Neuronal stem cell (in vitro differentiated cells): ENCODE measurements at places on chromosomes 3 and 15.
A peak's percentile ranks its signal among the peaks of the same experiment; 100 is the strongest.

GRCh38 chr3:139561959-139562676, 22.6 kb upstream of the RBP1 start:
- no peak overlapping the region for H3K27ac ChIP-seq
- H3K27me3 ChIP-seq = no peaks in the 10 kb centered on the region
- H3K36me3 ChIP-seq = no peaks in the 10 kb centered on the region
- H3K4me1 ChIP-seq = peaks cover 23% of the 10 kb centered on the region
- no peak for DNase-seq
- no peak overlapping the region for H3K4me3 ChIP-seq

GRCh38 chr3:71125738-71126137, 457.8 kb downstream of the FOXP1 start:
- peaks cover 8% of the 10 kb centered on the region for H3K4me1 ChIP-seq
- DNase-seq = no peak
- no peaks in the 10 kb centered on the region for H3K36me3 ChIP-seq

- H3K4me1 ChIP-seq = no peaks in the 10 kb centered on the region
- no peak for DNase-seq
- no peaks in the 10 kb centered on the region for H3K36me3 ChIP-seq
- no peak overlapping the region for H3K4me3 ChIP-seq
Observed at GRCh38 chr15:32667321-32667720, 25.8 kb downstream of the SCG5 start.

DNA sequence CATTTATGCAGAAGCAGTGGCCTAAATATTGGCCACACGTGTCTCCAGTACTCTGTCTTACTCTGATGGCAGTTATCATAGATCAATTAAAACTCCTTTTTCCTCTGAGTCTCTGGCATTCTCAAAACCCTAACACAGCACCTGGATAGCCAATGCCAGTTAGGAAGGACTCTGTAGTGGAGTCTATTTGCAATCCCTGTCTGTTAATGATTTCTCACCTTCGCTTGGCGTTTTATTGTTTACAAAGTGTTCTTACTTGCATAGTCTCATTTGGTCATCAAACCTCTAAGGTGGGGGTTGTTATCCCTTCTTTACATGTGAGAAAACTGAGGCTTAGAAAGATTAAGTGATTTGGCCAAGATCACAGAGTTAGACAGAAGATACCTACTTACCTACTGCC, 258.8 kb downstream of the IL5RA start:
- DNase-seq = no peak
- H3K4me1 ChIP-seq = no peaks in the 10 kb centered on the region
- H3K27ac ChIP-seq = no peak overlapping the region
- no peak overlapping the region for H3K4me3 ChIP-seq
- H3K36me3 ChIP-seq = no peaks in the 10 kb centered on the region

GRCh38 chr15:86382341-86382740, 302.7 kb downstream of the AGBL1 start:
- H3K36me3 ChIP-seq = no peaks in the 10 kb centered on the region
- no peaks in the 10 kb centered on the region for H3K27me3 ChIP-seq
- DNase-seq = peak; percentile 50
- peak overlapping the region; percentile 31 for H3K27ac ChIP-seq
- H3K4me1 ChIP-seq = peaks cover 20% of the 10 kb centered on the region

DNA sequence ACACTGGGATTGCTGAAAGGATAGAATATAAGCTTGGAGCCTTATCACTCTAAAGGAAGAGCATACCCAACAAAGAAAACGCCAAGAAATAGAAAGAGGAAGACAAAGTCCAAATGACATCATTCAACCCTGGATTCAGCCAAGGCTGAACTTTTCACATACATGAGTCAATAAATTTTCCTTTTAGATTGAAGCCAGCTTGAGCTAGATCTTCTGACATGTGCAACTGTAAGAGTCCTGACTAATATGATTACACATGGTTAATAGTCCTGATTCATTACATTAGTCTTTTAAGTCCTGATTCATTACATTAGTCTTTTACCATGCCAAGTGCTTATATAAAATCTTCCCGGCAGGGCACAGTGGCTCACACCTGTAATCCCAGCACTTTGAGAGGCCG, 13.6 kb upstream of the DENND6A start:
- no peak overlapping the region for H3K27ac ChIP-seq
- no peaks in the 10 kb centered on the region for H3K4me1 ChIP-seq

GRCh38 chr3:65677486-65678010, 361.2 kb downstream of the MAGI1 start:
- H3K36me3 ChIP-seq = no peaks in the 10 kb centered on the region
- no peak overlapping the region for H3K27ac ChIP-seq
- DNase-seq = no peak
- no peaks in the 10 kb centered on the region for H3K27me3 ChIP-seq
- H3K4me3 ChIP-seq = no peak overlapping the region

DNA sequence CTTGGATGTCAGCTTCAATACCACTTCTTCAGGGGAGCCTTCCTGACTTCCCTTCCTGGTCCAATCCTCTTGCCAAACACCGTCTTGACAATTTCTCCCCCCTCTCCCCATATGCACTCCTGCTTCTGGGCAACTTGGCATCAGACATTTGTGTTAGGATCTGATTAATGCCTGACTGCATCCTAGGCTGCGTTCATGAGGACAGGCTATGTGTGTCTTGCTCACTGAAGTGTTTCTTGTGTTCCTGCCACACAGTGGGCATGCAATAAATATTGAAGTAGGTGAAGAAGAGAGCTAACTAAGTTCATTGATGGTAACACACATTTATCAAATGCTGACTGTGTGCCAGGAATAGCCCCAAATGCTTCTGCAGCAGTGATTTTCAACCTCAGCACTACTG, 36.4 kb upstream of the WNT5A start:
- no peak overlapping the region for H3K27ac ChIP-seq
- no peaks in the 10 kb centered on the region for H3K36me3 ChIP-seq
- DNase-seq = no peak
- H3K4me3 ChIP-seq = no peak overlapping the region

GRCh38 chr3:97699889-97700288, 64.7 kb upstream of the ARL6 start:
- no peaks in the 10 kb centered on the region for H3K27me3 ChIP-seq
- no peak for DNase-seq
- H3K4me3 ChIP-seq = no peak overlapping the region
- H3K27ac ChIP-seq = no peak overlapping the region

GRCh38 chr3:157572559-157573270, 69.5 kb upstream of the VEPH1 start:
- peak; percentile 43 for DNase-seq
- H3K4me1 ChIP-seq = no peaks in the 10 kb centered on the region
- H3K27ac ChIP-seq = no peak overlapping the region
- no peaks in the 10 kb centered on the region for H3K36me3 ChIP-seq

DNA sequence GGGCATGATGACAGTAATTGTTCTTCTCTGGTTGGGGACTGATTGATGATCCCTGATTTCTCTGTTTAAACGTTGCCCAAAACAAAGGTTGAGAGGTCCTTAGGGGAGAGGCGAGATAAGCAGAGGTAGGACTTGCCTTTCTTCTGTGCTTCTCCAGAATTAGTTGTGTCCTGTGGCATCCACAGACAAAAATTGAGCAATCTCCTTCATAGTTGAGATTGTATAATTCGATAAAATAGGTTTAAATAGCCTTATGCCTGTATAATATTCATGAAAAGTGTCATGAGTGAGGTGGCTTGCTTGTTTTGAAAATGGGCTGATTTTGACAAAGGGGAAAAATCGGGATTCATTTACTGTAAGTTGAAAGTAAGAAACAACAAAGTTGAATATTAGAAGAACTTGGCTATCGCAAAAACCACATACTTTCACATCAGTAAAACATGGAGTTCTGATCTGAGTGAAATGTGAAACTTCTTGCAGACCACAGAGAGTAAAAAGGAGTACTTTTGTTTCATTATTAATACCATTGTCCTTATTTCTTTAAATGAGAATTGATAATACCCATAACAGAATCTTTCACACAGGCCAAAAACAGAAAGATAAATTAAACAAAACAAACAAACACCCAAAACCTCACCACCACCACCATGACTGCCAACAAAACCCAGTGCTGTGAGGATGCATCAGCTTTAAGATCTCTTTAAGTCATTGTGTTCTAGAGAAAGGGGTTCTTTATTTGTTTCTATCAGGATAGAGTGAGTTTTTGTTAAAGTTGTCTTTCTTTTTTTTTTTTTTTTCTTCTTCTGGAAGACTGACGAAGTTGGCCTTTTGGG, 155.7 kb downstream of the LPP start:
- no peaks in the 10 kb centered on the region for H3K27me3 ChIP-seq
- no peak overlapping the region for H3K27ac ChIP-seq
- no peaks in the 10 kb centered on the region for H3K36me3 ChIP-seq
- no peak for DNase-seq

DNA sequence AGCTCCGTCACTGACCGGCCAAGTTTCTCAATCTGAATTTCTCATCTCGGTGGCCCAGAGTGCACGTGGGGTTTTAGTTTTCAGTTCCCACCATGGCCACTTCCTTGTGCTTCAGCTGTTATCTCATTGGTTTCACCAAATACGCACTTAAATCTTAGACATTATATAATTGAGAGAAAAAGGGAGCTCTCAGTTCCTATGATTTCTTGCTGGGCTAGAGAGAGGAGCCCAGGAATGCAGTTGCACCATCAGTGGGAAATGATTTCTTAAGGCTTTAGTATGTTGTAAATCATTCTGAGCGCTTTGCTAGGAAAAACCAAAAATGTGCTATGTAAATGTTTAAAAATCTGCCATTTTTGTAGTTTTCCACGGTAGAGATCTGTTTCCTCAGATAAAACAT, 53.2 kb downstream of the OXNAD1 start:
- H3K4me3 ChIP-seq = no peak overlapping the region
- peaks cover 59% of the 10 kb centered on the region for H3K36me3 ChIP-seq
- H3K27ac ChIP-seq = no peak overlapping the region
- DNase-seq = no peak
- no peaks in the 10 kb centered on the region for H3K27me3 ChIP-seq

- H3K4me3 ChIP-seq = no peak overlapping the region
- H3K36me3 ChIP-seq = no peaks in the 10 kb centered on the region
- no peak overlapping the region for H3K27ac ChIP-seq
- no peaks in the 10 kb centered on the region for H3K4me1 ChIP-seq
- H3K27me3 ChIP-seq = no peaks in the 10 kb centered on the region
Observed at GRCh38 chr15:25655207-25655948, 207.7 kb downstream of the ATP10A start.

DNA sequence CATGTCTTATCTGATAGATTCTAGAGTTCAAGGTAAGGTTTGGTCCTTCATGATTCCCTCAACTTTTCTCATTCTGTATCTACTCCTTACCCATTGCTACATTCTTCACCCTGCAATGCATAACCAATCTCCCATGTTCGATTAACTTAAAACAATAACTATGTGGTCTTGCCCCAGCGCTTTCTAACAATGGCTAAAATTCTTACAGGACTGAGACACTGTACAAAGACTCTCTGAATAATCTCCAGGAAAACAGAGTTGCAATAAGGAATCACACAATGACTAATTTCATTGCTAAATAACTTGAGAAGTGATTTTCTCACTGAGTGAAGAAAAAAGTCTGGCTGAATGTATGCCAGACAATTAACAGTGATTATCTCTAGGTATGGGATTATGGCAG, 69.6 kb upstream of the FAM174B start:
- no peaks in the 10 kb centered on the region for H3K36me3 ChIP-seq
- DNase-seq = no peak
- H3K27me3 ChIP-seq = no peaks in the 10 kb centered on the region
- no peaks in the 10 kb centered on the region for H3K4me1 ChIP-seq

GRCh38 chr3:2372306-2372705, 273.6 kb downstream of the CNTN4 start:
- no peak overlapping the region for H3K27ac ChIP-seq
- H3K36me3 ChIP-seq = no peaks in the 10 kb centered on the region
- no peaks in the 10 kb centered on the region for H3K4me1 ChIP-seq

DNA sequence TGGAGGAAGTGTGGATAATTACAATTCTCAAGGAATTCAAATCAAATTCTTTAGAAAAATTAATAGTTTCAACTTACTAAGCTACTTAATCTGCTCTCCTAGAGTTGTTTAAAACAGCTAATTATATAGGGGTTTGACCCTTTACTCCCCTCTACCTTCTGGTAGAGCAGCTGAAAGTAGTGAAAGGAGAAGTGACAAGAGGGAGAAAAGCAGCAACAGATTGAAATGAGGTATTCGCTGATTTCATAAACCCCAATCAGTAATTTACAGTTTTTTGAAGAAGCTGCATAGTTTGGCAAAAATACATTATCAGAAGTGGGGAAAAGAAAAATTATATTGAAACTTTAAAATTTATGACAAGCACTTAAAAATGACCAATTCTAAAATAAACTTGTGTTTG, 52.8 kb downstream of the ZMAT3 start:
- no peak for DNase-seq
- no peaks in the 10 kb centered on the region for H3K36me3 ChIP-seq
- H3K27ac ChIP-seq = no peak overlapping the region
- no peaks in the 10 kb centered on the region for H3K27me3 ChIP-seq
- H3K4me1 ChIP-seq = peaks cover 3% of the 10 kb centered on the region

DNA sequence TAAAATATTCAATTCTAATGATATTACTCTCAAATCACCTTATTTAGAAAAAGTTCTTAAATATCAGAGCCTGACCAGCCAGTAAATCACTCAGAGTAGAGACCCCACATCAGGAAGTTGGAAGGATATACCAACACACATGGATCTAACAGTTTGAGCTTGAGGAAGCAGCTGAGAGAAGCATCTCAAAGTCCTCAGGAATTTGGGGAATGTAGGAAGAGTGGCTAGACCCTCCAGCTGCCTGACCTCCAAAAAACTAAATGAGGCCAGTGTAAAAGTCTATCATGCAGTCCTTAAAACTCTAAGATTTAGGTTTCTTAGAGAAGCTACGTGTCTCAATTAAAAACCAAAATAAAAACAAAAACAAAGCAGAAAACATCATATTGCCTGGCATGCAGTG, 55.4 kb downstream of the SETD2 start:
- H3K27me3 ChIP-seq = no peaks in the 10 kb centered on the region
- peak; percentile 15 for DNase-seq
- peaks cover 80% of the 10 kb centered on the region for H3K36me3 ChIP-seq
- peaks cover 2% of the 10 kb centered on the region for H3K4me1 ChIP-seq

DNA sequence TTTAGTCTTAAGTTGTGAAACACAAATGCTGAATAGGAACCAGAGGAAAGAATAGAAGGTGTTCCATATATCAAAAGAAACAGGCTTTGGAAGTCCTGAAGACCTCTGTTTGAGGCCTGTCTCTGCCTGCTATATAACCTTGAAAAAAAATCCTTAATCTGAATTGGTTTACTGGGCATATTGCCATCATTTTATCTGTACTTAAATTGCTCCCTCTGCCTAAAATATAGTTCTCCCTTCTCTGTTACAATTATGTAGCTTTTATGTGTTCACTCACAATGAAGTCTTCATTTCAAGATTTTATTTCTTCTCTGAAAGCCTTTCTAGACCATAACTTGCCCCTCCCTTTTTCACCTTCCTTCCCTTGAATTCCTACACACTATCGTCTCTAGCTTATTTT, 21.2 kb downstream of the ARL13B start:
- H3K27ac ChIP-seq = no peak overlapping the region
- H3K27me3 ChIP-seq = no peaks in the 10 kb centered on the region
- H3K4me3 ChIP-seq = no peak overlapping the region
- peaks cover 30% of the 10 kb centered on the region for H3K36me3 ChIP-seq
- no peak for DNase-seq
- no peaks in the 10 kb centered on the region for H3K4me1 ChIP-seq

GRCh38 chr15:49675041-49675440, 54.2 kb downstream of the DTWD1 start:
- H3K27ac ChIP-seq = no peak overlapping the region
- H3K4me3 ChIP-seq = no peak overlapping the region
- DNase-seq = no peak
- H3K36me3 ChIP-seq = no peaks in the 10 kb centered on the region
- H3K27me3 ChIP-seq = no peaks in the 10 kb centered on the region
